Thoracic aorta (tissue), 2 donors: ENCODE measurements at places on chromosomes 6 and 20. TPM values are rescaled to one million over a fixed set of nuclear protein-coding genes. Genes with fewer than 3 reads are reported as not detected.
A peak's percentile ranks its signal among the peaks of the same experiment; 100 is the strongest.

Gene PTK6
- total RNA-seq = 0.56 TPM

Gene CST7
- total RNA-seq = 10.9 TPM

Gene RWDD1
- total RNA-seq = 19.5 TPM

Gene SERINC3
- 98.9 TPM for total RNA-seq

Gene RIPOR3
- 8.4 TPM for total RNA-seq

- no peak for DNase-seq
- no peaks in the 10 kb centered on the region for H3K4me1 ChIP-seq
- H3K36me3 ChIP-seq = no peaks in the 10 kb centered on the region
- no peak overlapping the region for H3K4me3 ChIP-seq
- no peaks in the 10 kb centered on the region for H3K27me3 ChIP-seq
Measured at GRCh38 chr20:14203657-14204056, 133.8 kb downstream of the FLRT3 start.

GRCh38 chr20:2986466-2986865 is 57.0 kb upstream of the GNRH2 start:
- H3K4me3 ChIP-seq = no peak overlapping the region
- no peaks in the 10 kb centered on the region for H3K4me1 ChIP-seq
- DNase-seq = no peak

- peak overlapping the region; percentile 61 for H3K4me3 ChIP-seq
- no peaks in the 10 kb centered on the region for H3K27me3 ChIP-seq
- DNase-seq = peak; percentile 58
- peaks cover 28% of the 10 kb centered on the region for H3K4me1 ChIP-seq
Measured at GRCh38 chr6:32087574-32088486, 21.3 kb downstream of the TNXB start.

GRCh38 chr20:62560162-62560561 is 82.1 kb upstream of the SLCO4A1 start:
- no peaks in the 10 kb centered on the region for H3K4me1 ChIP-seq
- no peak for DNase-seq
- no peak overlapping the region for H3K4me3 ChIP-seq

DNA sequence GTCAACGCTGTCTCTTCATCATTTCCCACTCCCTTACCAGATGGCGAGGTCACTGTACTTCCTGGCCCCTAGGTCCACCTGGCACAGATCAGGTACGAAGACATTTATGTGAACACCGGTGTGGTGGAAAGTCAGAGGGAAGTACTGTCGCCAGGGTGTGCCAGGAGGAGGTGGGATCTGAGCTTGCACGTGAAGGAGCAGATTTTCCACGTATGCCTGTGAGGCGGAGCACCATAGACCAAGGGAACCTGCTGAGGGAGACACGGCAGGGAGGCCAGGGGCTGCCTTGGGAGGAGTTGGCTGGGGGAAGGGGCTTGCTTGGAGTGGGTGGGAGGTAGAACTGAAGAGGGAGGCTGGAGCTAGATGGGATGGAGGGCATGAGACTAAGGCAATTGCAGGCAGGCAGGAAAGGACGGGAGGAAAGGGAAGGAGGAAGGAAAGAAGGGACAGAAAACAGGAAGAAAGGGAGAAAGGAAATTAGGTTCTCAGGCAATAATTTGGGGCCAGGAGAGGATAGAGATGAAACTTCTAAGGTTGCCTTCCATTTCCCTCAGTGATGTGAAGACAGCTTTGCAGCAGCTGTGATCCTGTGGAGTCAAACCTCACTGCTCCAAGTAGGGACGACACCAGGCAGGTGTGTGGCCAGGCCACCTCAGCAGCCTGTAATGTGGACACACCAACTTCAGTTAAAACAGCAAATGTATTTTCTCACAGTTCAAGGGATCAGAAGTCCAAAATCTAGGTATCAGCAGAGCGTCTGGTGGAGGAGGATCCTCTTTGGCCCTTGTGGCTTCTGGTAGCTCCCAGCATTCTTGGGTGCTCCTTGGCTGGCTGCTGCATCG is 46.8 kb downstream of the CHMP4B start:
- H3K4me3 ChIP-seq = no peak overlapping the region
- H3K27ac ChIP-seq = no peak overlapping the region
- H3K36me3 ChIP-seq = peaks cover 16% of the 10 kb centered on the region
- H3K27me3 ChIP-seq = no peaks in the 10 kb centered on the region
- DNase-seq = no peak

DNA sequence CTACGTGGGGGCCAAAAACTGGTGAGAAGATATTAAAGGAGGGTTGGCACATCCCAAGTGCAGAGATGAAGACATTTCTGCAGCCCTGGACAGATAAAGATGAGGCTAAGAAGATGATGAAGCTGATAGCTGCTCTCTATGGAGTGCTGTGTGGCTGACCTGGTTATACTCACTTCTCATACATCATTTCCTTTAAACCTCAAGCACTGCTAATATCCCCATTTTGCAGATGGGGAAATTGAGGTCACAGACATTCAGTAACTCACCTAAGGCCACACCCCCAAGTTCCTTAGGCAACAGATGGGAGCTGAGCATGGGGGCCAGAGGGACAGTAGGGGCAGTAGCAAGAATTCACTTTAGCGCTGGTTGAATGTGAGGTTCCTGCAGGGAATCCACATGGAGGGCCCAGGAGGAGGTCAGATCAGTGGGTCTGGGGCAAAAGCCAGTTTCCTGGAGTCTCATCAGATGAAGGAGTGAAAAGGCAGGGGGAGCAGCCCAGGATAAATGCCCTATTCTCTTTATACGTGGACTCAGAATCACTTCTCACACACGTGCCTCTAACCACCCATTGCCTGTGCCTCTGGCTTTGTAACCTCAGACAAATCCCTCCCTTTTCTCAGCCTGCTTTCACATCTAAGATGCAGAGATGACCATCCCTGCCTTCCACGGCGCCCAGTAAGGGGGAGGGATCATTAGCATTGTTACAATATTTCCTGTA is 125.8 kb downstream of the NFATC2 start:
- H3K4me3 ChIP-seq = no peak overlapping the region
- no peak for DNase-seq
- H3K27me3 ChIP-seq = no peaks in the 10 kb centered on the region

GRCh38 chr20:56842056-56842455 is 212.9 kb downstream of the TFAP2C start:
- no peak overlapping the region for H3K27ac ChIP-seq
- H3K4me1 ChIP-seq = no peaks in the 10 kb centered on the region
- H3K27me3 ChIP-seq = no peaks in the 10 kb centered on the region
- no peak for DNase-seq
- H3K36me3 ChIP-seq = no peaks in the 10 kb centered on the region

DNA sequence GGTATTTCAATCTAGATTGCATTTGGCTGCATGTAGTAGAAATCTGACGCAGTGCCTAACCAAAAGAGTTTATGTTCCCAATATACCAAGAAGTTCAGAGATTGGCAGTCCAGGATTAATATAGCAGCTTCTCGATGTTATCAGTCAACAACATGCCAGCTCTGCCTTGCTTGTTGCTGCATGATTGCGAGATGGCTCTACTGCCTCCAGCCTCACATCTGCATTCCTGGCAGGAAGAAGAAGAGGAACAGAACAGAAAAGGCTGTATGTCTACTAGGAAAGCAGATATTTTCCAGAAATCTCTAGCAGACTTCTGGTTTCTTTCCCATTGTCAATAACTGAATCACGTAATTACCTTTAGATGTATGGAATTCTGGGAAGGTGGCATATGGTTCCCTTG is 60.8 kb downstream of the SLC35D3 start:
- no peaks in the 10 kb centered on the region for H3K36me3 ChIP-seq
- H3K27ac ChIP-seq = no peak overlapping the region
- H3K4me1 ChIP-seq = no peaks in the 10 kb centered on the region
- no peaks in the 10 kb centered on the region for H3K27me3 ChIP-seq
- no peak for DNase-seq
